Stimulated activated CD4-positive, alpha-beta T cell treated with anti-CD3 and anti-CD28 coated beads, Interleukin-1b, Interleukin-23, amount 100 ng/mL, for 1 hour (primary cell): ENCODE measurements at places on chromosomes 5 and 9.

DNA sequence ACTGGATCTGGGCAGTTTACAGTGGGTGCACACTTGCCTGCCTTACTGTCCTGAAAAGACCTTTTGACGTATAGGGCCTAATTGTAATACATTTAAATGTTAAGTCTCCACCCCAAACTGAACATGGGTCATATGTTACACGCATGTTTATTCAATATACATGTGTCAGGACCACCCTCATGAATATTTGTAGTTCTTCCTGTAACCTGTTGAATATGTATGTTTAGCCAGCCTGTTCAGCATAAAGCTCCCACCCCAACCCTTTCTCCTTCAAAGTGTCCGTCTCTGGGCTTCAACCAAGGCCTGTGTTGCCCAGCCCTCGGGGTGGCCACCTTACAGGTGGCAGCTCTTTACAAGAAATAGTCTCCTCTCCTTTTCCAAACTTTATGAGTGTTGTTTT, 180.9 kb upstream of the DAP start:
- DNase-seq = no peak

DNA sequence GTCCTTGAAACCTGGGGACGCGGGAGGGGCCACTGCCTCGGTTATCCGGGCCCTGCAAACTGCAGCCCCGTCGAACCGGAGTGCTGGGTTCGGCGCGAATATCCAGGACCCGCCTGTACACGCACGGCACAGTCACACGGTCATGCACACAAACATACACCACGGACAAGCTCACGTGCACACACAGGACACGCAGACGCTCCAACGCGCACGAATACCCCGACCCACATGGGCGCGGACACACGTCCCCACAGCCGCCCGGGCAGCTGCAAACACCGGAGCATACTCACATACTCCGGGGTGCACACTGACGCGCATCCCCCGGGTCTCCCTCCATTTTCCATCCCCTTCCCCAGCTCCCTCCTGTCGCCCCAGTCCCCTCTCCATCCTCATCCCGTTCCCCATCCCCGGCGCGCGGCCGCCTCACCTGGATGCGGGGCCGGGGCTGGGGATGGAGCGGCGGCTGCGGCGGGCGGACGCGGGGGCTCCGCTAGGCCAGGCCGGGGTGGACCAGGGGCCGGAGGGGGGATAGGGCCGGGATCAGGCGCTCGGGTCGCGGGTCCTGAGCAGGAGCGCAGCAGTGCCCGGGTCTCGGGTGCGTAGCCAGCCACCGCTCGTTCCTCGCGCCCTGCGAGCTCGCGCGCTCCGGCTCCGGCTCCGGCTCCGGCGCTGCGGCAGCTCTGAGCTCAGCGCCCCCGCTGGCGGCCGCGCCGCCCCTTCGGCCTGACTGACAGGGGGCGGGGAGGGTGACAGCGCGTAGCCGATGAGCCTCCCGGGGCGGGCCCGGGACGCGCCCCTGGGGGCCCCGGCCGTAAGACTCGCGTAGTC, at the start of the genes EIF4E1B and SNCB:
TSS of gene EIF4E1B (plus strand) at position 823 of the 828 bp plus-strand sequence. CDS start 12,113 bp downstream, outside the sequence.
TSS of gene SNCB (minus strand) at position 682 of the 828 bp plus-strand sequence. CDS start 880 bp downstream, outside the sequence.
- peak; percentile 27 for DNase-seq

DNA sequence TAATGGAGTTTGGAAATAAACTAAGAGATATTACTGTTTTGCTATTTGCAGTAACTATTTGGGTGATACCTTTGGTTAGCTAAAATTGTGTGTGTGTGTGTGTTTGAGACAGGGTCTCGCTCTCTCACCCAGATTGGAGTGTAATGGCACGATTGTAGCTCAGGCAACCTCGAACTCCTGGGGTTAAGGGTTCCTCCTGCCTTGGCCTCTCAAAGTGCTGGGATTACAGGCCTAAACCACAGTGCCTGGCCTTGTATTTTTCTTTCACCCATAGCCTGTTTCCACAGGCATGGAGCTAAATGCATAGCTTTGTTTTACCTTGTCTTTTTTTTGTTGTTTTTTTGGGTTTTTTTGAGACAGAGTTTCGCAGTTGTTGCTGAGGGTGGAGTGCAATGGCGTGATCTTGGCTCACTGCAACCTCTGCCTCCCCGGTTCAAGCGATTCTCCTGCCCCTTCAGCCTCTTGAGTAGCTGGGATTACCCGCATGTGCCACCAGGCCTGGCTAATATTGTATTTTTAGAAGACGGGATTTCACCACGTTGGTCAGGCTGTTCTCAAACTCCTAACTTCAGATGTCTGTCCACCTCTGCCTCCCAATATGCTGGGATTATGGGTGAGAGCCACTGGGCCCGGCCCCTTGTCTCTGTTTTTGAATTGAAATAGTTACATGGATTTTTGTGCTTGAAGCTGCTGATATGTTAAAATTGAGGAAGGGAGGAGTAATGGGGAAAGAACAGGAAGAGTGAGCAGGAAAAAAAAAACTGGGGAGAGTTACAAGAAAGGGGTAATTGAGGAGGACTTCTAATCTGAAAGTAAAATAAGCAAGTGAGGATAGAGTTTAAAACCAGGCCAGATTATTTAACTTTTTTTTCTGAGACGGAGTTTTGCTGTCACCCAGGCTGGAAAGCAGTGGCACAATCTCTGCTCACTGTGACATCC, 5.7 kb downstream of the GPBP1 start:
- no peak for DNase-seq

GRCh38 chr5:178730940-178731265, 444 bp upstream of the ZNF354A start:
- DNase-seq = no peak

GRCh38 chr5:109083937-109084336, 325.8 kb downstream of the PJA2 start:
- DNase-seq = no peak

DNA sequence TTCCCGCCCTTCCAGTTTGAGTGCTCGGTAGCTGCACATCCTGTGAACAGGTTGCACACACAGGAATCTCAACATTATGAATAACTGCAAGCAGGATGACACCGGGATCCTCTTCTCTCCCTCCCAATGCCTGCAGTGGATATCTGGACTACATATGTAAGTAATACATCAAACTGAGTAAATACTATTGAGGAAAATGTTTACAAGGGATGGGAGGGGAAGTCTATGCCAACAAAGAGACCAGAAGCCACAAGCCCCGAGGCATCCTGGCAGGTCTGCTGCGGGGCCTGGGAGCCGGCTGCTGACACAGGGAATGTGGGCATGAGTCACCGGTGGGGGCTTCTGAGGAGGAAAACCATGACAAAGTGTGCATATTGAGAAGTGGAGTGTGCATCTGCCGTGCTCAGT, 8.6 kb upstream of the ANKRD33B start:
- no peak for DNase-seq

DNA sequence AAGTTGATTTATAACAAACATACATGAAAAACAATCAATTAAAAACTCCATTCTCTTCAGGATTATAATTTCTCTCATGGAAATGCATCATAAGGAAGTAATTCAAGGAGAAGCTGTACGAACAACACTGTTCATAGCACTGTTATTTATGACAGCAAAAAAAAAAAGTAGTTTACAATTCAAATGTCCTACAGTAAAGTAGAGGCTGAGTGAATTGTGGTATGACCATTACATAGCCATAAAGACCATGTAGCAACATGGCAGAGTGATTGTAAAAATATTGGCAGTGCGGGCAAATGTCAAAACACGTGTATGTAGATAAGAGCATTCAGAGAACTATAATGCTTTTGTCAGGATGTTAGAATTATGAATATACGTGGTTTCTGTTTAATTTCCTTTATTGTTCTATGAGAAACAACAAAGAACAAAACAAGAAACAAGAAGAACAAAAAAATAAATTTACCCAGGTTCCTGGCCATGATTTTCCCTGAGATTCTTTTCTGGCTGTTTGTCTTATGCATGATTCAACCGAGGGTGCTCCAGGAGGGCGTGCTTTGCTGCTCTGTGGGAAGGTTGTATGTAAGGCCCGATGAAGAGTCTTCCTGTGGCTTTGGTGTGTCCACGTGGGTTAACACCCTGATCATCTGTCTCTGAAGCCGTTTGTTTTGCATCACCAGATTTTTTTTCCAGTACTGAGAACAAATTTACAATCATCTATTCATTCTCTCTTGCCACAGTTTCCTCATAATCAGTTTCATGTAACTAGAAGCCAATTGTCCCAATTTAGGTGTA, 28.8 kb downstream of the GCNT4 start:
- no peak for DNase-seq

GRCh38 chr9:96048104-96048955, 172.8 kb downstream of the ERCC6L2 start:
- no peak for DNase-seq
